ENCODE measurements at places on chromosomes 6 and 20.

GRCh38 chr6:5287966-5288297 is 26.6 kb downstream of the FARS2 start:
- DNase-seq: no peak

- DNase-seq: no peak
Measured at GRCh38 chr6:38039502-38039901, 220.0 kb downstream of the ZFAND3 start.

DNA sequence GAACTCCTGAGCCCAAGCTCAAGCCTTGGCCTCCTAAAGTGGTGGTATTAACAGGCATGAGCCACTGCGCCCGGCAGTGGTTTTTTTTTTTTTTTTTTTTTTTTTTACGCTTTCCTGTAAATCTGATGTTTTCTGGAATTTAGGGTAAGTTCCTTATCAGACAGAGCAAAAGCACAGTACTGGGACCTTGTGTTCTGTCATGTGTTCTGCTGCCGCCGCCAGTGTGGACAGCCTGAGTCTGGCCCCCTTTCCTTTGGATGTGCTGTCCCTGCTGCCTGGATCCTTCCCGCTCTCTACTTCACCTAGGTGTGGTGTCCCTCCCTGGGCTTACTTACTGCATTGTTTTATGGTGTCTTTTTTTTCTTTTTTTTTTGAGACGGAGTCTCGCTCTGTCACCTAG is 11.7 kb downstream of the DNMT3B start:
- no peak for DNase-seq

DNA sequence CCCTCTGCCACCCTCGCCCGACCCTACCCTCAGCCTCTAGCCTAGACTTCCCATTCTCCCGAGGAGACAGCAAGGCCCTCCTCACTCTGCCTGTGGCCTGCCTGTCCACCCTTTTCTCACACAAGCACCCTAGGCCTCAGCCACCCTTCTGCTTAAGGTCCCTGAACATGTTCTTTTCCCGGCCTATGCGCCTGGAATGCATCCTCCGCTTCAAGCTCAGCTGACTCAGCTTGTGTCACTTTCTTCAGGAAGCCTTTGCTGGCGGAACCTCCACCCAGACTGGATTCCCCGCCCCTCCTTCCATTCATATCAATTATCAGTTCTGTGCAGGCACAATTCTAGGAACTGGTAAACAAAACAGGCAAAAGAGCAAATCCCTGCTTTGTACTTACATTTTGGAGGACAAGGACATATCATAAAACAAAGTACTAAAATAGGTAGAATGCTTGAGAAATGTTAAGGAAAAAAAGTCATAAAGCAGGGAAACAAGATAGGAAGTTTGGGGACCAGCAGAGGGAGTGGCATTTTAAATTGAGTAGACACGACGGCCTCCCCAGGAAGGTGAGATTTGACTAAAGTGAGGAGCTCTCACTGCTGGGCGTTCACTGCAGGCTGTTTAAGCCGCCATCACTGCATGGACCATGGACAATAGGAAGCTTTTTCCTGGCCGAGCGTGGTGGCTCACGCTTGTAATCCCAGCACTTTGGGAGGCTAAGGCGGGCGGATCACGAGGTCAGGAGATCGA is 17.9 kb upstream of the SNHG17 start:
- DNase-seq: peak; percentile 92

- no peak for DNase-seq
Measured at GRCh38 chr6:138155443-138155842, 6.3 kb upstream of the ARFGEF3 start.

GRCh38 chr20:19915111-19915798 is 101.9 kb upstream of the NAA20 start:
- DNase-seq: peak; percentile 25

DNA sequence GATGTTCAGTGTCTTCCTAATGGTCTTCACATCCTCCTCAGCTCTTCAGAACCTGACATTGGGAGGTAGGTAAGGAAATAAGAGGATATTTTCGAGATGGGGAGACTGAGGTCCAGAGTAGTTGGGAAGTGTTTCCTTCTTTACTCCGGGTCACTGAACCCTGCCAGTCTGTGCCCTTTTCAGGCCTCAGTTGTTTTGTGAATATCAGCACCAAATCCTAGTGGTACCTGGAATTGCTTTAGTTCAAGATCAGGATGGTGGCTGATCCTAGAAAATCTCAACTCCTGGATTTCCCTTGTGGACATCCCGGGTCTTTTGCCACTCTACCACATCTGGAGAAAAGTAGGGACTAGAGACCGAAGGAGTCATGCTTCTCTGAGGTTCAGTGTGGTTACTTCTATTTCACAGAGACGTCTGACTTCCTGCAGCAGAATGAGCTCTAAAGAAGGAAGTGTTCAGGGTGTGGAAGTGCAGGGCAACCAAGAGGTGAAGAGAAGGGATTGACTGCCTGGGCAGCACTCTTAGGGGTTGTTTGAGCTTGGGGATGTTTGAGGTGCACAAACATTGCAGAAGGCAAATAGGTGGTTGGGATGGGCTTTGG is 995 bp downstream of the STK4 start:
- peak; percentile 58 for DNase-seq

- no peak for DNase-seq
Measured at GRCh38 chr6:170448317-170448716, 104.8 kb downstream of the PSMB1 start.

DNA sequence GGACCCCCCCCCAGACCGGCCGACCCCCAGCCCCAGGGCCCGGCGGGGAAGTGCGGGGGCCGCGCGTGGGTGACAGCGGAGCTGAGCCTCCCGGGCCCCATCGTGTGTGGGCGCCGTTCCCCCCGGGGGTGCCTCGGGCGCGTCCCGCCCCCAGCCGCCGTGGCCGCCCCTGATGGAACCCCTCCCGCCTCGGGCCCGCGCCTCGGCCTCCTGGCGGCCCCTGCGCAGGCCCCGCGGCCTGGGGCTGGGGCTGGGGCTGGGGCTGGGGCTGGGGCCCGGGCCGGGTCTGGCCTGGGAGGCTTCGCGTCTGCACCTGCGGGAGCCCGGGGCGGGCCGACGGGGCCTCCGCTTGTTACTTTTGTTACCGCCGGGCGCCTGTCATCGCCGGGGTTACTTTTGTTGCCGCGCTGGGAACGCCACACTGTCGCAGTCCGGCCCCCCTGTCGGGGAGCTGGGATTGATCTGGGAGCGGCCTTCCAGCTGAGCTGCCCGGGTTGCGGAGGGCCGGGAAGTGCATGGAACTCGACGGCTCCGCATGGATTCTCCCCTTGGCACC is 598 bp downstream of the OGFR start:
- DNase-seq: no peak

- no peak for DNase-seq
Measured at GRCh38 chr6:140858381-140858971, 1274.2 kb upstream of the GJE1 start.

GRCh38 chr6:156408655-156409054 is 368.5 kb upstream of the ARID1B start:
- no peak for DNase-seq

DNA sequence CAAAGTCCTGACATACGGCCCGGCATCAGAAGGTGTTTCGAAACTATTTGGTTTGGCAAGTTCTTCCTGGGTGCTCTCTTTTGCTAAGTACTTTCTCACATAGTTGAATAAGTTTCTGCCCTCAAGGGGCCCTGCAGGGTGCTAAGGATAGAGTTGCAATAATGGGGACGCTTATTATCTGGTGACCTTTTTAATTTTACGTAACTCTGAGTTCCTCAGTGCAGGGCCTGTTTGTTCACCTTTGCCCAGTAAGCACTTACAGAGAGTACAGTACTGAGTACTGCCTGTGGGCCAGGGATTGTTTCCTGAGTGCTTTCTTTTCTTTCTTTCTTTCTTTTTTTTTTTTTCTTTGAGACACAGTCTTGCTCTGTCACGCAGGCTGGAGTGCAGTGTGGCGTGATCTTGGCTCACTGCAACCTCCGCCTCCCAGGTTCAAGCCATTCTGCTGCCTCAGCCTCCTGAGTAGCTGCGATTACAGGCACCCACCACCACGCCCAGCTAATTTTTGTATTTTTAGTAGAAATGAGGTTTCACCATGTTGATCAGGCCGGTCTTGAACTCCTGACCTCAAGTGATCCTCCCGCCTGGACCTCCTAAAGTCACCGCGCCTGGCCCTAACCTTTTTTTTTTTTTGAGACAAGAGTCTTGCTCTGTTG is 4.5 kb upstream of the PXMP4 start:
- no peak for DNase-seq

DNA sequence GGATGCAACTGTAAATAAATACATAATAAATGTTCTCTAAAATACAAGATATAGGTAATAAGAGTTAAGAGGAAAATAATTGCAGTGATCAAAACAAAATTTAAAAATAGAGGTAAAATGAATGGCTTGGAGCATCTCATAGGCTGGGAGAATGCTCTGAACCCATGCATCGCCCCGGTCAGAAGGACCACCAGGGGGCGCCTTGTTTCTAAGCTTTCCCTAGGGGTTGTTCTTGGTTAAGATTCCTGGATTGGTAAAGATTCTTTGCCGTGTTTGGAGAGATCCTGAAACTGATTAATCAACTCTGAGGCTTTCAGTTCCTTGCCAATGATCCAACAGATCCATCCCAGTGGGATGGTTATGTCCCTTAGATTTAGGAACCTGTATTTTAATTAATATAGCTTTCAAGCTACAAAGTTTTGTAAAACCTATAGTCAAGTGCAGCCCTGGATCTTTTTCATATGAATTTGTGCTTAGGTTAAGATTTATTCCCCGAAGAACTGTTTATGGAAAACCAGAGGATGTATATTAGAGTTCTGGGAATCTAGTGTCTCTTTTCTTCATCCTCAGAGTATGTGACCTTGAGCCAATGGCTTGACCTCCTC is 45.3 kb upstream of the PRELID3B start:
- DNase-seq: peak; percentile 82

- no peak for DNase-seq
Measured at GRCh38 chr6:105501246-105501645, 98.4 kb upstream of the PREP start.

GRCh38 chr6:149109397-149110070 is 208.0 kb upstream of the TAB2 start:
- no peak for DNase-seq

DNA sequence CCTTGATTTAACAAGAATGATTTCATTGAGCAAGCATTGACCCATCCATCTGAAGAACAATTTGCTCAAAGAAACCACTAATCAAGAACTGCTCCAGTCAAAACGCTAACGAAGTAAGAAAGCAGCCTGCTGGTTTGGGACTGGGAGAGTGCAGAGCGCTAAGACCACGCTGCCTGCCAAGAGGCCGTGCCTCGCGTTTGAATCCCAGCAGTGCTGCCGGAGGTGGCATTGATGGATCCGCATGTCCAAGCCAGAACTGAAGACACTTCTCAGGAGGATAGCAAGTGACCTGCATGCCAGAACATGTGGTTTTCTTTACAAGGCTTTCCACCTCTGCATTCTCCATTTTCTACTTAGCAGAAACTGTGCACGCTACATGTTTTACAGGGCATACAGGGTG is 105.2 kb upstream of the FOXC1 start:
- DNase-seq: no peak

- no peak for DNase-seq
Measured at GRCh38 chr6:64121011-64121565, 485.5 kb downstream of the PHF3 start.

DNA sequence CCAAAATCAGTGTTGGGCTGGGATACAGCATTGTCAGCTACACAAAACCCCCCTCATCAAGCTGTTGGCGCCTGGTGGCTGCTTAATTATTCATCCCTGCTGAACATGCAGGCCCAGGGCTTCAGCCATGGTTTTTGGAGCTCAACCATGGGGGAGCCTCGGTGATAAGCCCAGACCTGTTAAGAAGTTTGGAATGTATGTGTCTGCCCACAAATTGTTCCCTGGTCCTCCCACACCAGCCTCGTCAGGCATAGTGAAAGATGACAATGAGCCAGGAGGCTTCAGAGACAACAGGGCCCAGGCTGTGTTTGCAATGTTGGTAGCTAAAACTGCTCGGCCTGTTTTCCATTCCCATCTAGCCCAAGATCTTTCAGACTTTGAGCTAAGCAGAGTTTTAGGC is 34.8 kb upstream of the SIRPA start:
- no peak for DNase-seq

- no peak for DNase-seq
Measured at GRCh38 chr6:141753180-141753579, 379.5 kb upstream of the GJE1 start.

- DNase-seq: peak; percentile 95
Measured at GRCh38 chr20:35120012-35120701, 27.0 kb downstream of the EDEM2 start.

DNA sequence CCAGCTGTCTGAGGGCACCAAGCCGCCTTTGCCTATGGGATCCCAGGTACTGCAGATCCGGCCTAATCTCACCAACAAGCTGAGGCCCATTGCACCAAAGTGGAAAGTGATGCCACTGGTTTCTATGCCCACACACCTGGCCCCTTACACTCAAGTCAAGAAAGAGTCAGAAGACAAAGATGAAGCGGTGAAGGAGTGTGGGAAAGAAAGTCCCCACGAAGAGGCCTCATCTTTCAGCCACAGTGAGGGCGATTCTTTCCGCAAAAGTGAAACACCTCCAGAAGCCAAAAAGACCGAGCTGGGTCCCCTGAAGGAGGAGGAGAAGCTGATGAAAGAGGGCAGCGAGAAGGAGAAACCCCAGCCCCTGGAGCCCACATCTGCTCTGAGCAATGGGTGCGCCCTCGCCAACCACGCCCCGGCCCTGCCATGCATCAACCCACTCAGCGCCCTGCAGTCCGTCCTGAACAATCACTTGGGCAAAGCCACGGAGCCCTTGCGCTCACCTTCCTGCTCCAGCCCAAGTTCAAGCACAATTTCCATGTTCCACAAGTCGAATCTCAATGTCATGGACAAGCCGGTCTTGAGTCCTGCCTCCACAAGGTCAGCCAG is 283.0 kb downstream of the TSHZ2 start:
- no peak for DNase-seq

GRCh38 chr20:53579581-53580375 is 13.9 kb downstream of the ZNF217 start:
- no peak for DNase-seq

- DNase-seq: peak; percentile 27
Measured at GRCh38 chr20:62952968-62953838, 694 bp downstream of the SLC17A9 start.

DNA sequence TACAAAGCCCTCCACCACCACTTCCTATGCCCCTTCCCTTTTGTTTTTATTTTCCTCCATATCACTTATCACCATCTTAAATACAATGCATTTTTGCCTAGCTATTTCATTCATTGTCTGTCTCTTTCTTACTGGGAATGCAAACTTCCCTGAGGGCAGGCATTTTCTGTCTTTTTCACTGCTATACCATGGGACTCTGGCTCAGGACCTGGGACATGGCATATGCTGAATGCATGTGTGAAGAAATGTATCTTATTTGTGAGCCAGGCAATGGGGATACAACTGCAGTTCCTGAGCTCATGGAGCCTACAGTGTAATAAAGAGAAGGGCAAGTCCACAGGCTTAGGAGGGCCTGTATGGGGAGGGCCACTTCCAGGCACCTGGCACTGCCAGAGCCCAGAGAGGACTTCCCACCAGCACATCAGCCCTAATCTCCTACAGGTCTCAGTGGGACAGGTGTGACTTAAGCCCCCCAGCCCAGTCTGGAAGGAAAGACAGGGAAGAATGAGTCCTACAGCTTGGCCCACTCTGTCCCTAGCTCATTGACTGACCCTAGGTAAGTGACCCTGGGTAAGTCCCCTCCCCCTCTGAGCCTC is 43.2 kb downstream of the TFEB start:
- no peak for DNase-seq

GRCh38 chr6:68636666-68637065 is 1.6 kb downstream of the ADGRB3 start:
- DNase-seq: no peak

Data from OCI-M1 (cell line).